ENCODE measurements at places on chromosomes 7 and 10.

DNA sequence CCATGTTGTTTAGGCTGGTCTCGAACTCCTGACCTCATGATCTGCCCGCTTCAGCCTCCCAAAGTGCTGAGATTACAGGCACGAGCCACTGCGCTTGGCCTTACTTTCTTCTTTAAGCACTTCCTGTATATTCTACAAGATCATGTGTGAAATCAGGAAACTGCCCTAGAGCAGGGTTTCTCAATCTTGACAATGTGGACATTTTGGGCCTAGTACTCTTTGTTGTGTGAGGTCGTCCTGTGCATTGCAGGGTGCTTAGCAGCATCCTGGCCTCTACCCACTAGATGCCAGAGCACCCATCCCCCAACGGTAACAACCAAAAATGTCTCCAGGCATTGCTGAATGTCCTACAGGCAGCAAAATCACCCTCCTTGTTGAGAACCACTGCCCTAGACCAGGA lies 24.7 kb downstream of the RRP12 start:
- no peak for DNase-seq

DNA sequence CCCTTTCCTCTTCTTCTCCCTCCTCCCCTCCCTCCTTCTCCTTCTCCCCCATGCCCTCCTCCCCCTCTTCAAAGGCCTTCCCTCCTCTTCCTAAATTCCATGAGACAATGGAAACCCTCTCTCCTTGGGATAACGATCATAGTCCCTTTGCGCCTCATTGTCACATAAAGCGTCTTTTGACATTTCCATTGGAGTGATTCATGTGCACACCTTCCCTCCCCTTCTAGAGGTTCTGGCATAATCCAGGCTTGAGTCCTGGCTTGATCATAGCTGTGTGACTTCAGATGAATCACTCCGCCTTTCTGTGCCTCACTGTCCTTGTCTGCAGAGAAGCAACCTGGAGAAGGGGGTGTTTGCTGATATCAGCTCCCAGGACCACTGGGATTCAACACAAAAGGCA lies 204.2 kb downstream of the TNS3 start:
- no peak for DNase-seq

DNA sequence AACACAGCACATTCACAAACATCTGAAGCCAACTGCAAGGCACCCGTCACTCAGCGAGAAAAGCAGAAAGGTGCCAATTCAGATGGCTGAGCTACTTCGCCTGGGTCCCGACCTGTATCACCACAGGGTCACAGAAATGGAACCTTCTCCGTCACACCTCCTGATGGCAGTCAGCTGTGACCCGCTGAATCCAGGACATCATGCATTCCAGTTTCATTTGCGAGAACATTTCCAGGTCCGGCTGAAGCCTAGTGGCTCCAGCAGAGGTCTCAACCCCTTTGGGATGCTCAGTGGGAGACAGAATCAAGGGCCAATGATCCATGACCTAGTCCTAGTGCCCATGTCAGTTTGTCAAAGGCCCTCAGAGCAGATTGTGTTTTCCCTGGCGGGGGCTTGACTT lies 193.6 kb upstream of the KLF14 start:
- no peak for DNase-seq

DNA sequence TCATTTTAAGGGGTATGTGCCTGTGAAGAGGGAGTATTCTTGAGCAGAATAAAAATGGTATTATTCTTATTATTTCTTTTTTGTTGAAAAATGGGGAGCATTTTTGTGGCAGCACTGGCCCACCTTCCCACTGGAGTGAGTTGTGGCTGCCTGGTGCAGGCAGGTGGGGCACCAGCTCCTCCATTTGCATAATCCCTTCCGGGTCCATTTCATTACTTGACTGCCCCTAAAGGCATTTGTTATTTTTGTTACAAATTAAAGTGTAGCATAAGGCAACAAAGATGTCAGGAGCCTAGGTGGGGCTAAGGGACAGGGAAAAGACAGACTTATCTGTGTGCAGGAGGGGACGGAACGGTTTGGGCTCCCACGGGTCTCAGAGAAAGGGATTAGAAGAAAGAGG lies 26.8 kb downstream of the GOLGA7B start:
- DNase-seq: no peak

- DNase-seq: no peak
These were observed 12.8 kb upstream of the DRGX start for GRCh38 chr10:49408519-49409306.

DNA sequence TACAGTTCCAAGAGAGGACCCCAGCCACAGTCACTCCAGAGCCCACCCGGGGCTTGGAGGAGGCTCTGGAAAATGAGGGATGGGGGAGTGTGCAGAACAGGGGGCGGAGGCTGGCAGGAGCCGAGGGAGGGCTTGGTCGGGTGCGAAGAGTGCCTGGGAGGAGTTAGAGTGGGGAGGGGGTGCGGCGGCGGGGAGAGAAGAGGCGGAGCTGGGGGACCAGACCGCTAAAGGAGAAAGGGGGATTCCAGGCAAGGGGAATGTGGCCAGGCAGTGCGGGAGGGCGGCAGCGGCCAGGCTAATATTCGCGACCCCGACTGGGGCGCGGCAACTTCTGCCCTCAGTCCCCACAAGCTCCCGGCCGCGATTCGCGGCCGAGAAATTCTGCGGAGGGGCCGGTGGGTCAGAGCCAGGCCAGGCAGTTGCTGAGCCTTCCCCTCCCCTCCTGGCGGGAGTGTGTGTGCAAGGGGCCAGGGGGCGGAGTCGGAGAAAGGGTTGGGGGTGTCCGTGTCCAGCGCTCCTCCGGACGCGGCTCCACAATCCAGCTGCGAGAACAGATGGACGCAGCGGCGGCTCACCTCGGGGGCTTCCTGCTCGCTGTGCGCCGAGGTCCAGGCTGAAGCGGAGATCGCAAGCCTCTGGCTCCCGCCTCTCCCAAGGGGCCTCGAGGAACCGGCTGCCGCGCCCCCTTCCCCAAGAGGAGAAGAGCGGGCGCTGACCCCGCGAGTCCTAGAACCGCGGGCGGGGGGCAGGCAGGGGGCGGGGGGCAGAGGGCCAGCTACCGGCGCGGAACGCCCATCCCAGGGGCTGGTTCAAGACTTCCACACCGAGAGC lies 612 bp upstream of the SLC18A3 start:
- no peak for DNase-seq

- DNase-seq: no peak
These were observed 7.9 kb downstream of the PANK1 start for GRCh38 chr10:89637113-89637512.

DNA sequence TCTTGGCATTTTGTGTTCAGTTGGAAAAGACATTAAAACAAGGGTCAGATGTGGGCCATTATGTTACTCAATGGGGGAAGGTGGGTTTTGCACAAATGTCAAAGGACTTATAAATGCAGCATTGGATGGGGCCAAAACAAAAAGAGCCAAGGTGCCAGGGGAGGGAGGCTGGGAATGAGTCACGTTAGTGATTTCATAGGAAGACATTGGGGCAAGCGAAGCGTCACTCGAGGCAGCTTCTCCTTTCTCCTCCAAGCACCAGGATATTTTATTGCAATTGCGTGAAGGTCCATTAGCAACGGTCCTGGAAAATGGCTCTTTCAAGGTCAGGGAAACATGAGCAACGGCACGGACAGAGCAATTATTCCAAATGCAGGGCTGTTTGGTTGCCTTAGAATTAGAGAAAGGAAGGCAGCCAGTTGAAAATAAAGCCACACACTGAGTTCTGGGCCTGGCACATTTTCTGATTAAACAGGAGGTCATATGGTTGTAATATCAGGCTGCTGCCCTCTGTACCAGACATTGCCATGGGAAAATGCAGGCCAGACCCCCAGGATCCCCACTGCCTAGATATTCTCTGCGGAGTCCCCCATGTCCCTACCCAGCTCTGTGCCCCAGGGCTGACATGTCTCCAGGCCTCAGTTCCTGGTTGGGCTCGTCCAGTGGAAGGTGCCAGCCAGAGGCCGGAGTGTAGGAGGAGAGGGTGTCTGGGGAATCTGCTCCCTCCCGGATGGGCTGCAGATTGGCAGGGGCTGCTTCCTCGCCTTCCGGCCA lies 63.3 kb upstream of the NANOS1 start:
- DNase-seq: no peak

- no peak for DNase-seq
These were observed 13.7 kb upstream of the ANKRD22 start for GRCh38 chr10:88865281-88865876.

DNA sequence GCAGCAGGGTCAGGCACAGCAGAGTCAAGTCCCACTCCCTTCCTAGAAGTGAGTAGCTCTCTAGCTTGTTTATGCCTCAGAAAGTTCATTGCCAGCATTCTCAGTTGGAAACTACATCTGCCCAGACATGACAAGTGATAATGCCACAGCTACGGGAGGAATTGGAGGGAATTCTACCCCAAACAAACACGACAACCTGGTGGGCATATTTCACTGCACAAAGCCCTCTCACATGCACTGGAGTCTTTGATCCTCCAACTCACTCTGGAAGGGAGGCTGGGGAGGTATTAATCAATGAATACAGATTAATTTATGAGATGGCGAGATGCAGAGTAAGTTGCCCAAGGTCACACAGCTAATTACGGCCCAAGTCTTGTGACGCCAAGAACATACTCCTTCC lies 126.0 kb upstream of the MGMT start:
- DNase-seq: no peak

- DNase-seq: no peak
These were observed 78.9 kb upstream of the EGR2 start for GRCh38 chr10:62895063-62895462.

DNA sequence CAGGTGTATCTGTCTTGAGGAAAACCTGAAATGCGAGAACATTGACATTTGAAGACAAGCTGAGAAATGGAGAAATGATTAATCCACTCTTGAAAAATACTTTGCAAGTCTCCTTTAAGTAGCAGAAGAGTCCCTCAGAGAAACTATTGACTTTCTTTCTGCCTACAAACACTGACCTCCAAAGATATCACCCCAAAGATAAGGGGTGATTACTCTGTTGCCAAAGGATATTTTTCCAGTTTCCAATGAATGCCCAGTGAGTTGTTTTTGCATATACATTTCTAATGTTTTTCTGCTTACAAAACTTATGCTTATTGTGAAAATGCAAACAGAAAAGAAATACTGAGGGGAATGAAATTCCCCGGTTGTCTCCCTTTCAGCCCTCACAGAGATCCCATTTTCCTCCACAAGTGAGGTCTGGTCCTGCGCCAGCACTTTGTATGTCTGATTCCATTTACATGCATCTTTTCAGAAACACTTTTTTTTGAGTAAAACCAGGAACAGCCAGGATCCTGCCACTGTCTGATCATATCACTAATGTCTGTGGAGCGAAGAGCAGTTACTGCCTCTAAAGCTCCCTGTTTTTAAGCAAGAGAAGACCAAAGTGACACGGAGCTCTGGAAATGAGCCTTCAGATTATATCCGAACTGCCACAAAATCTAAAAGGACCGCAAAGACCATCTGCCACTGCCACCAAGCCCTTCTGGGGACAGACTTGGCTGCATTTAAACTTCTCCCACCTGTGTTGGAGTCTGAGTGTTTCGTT lies 82.9 kb upstream of the PDCD4 start:
- DNase-seq: no peak

DNA sequence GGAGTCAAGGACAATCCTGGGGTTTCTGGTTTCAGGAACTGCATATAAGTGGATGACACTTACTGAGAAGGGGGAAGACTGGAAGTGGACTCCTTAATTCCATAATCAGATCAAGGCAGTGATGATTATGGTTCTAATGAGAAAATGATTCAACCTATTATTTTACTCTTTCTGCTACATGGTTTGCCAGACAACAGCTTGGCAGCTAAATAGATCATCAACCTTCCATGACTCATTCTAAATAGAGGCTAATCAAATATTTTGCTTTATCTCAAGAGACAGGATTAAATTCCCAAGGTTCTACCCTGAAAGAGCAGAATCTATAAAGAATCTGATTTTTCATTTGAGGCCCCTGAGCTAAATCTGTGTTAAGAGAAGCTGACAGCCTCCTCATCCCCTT lies 46.3 kb downstream of the CNNM1 start:
- DNase-seq: no peak

GRCh38 chr7:30760514-30761213 lies 8.7 kb downstream of the INMT start:
- DNase-seq: no peak

- DNase-seq: no peak
These were observed 56.7 kb upstream of the PRKAR2B start for GRCh38 chr7:106987777-106988176.

DNA sequence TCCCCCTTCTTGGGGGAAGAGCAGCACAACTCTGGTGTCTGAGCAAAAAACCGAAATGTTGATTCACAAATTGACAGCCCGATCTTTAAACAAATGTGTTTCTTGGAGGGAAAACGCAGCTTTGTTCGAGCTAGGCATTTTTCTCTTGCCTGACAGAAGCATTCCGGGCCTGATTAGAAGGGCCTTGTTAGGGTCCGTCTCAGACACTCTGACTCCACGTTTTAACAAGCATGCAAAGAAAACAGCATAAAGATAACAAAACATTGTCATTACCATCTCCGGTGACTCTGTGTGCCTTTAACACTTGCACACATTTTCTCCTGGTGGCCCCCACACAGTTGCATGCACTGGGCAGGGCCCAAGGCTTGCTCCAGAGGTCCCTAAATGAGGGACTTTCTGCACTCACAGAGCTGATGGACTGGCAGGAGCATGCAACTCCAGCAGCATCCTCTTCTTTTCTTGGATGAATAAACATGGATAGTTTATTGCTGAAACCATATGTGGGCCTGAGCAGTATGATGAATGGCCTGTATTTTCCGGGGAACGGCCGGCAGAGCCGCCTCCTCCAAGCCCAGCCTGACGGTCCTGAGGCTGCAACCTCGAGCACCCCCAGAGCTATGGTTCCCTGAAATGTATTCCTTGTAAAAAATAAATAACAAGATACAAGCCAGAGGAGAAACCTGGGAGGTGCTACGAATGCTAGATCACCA lies 50.9 kb downstream of the EBF3 start:
- DNase-seq: no peak

- DNase-seq: no peak
These were observed 39.7 kb downstream of the HIPK2 start for GRCh38 chr7:139738101-139738489.

DNA sequence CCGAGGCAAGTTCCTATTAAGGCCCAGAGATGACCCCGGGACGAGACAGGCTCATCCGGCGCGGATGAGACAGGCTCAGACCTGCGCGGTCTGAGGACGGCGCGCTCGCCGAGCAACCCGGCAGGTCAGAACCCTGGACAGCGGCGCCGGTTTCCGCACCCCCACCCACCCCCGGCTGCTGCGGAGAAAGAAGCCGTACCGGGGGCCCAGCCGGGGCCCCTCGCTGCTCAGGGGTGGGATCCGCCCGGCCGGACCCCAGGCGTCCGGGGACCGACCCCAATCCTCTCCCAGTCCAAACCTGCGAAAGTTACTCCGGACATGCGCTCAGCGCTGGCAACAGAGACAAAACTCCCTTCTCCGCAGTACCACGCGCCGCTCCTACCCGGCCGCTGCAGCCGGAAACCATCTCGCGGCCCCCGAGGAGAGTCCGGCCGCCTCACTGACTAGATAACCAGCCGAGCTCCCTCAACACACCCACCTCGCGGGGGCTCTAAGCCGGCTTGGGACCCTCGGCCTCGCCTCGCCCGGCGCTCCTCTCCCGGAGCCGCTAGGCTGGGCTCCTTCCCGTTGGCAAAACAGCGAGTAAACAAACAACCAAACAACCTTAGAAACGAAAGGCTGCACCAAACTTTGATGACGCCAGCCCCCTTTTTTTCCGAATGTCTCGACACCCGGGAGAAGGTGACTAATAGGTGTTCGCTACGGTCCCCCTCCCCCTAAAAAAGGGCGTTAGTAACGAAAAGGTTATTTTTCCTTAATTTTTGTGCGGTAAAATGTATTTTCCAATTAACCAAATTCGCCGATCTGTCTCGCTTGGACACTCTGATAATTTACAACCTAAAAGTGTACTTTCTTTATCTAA lies 2.3 kb upstream of the DRGX start:
- DNase-seq: no peak

GRCh38 chr7:25849500-25850184 lies 302.4 kb upstream of the NFE2L3 start:
- no peak for DNase-seq

All from activated naive CD8-positive, alpha-beta T cell treated with anti-CD3 and anti-CD28 coated beads, Interleukin-2, amount 50 U/mL, for 16 hours (primary cell).